ENCODE measurements at places on chromosomes 1 and 21.

GRCh38 chr1:85550784-85551516 lies 29.6 kb upstream of the CCN1 start:
- no peak for DNase-seq

DNA sequence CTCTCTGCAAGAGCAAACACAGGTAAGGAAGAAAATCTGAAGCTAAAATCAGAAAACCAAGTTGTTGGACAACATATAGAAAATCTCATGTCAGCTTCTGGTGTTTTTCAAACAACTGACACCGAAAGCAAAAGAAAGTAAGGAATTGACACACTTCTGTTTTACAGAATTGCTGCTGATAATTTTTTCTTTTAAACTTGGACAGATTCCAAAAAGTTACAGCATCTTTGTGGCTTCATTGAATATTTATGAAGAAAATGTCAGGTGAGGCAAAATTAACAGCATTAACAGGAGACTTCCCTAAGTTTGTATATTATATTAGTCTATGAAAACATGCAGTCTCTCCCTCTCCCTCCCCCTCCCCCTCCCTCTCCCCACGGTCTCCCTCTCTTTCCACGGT lies 14.9 kb upstream of the CTSS start:
- DNase-seq: no peak

DNA sequence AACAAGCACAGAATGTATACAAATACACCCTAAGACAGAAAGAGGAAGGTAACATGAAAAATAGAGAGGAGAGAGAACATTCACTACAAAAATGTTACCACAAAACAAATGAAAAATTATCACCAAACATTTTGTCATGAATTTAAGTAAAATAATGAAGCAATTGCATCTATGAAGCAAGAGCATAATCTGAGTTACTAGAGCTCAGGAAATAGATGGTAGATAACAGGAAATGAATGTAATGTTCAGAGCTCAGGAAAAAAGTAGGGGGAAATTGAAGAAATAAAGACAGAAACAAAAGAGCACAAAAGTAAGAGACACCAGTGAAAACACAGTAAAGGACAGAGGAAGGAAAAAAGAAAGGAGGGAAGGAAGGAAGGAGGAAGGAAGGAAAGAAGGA lies 19.4 kb downstream of the SEC16B start:
- DNase-seq: no peak

GRCh38 chr1:206004826-206005225 lies 1.6 kb upstream of the RAB7B start:
- no peak for DNase-seq

- DNase-seq: no peak
Observed at GRCh38 chr1:78122389-78122788, 76.6 kb downstream of the GIPC2 start.

DNA sequence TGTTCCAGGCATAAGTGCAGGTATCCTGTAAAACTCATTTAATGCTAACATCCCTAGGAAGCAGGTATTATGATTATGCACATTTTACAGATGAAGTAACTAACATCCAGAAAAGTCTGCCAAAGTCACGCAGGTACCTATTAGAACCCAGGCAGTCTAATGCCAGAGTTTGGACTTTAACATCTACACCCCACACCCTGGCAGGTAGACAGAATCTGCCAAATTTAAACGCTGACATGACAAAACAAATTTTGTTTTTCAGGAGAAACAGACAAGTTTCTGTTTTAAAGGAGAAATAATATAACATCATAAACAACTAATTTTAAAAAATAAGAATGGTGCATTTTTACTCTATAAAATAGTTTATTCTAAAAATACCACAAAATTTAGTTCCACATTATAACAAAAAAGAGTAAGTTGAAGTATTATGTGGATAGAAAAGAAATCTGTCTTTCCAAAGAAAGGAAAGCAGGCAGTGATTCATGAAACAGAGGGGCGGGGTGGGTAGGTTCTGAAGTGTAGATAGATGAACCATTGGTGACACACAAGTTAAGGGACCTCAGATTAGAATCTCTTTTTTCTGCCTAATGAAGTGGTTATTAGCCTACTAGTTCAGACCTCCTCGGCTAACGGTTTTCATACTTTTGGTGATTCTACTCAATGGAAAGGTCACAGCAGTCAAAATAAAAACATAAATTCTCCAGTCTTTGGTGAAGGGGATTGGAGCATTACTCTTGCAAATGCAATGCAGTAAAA lies 1.7 kb downstream of the ASPM start:
- no peak for DNase-seq

GRCh38 chr1:238341395-238341794 lies 450.7 kb upstream of the ZP4 start:
- DNase-seq: no peak

GRCh38 chr1:55034476-55035133 lies 4.7 kb upstream of the PCSK9 start:
- no peak for DNase-seq

- peak; percentile 22 for DNase-seq
Observed at GRCh38 chr21:38140207-38140903, 116.4 kb upstream of the KCNJ15 start.

DNA sequence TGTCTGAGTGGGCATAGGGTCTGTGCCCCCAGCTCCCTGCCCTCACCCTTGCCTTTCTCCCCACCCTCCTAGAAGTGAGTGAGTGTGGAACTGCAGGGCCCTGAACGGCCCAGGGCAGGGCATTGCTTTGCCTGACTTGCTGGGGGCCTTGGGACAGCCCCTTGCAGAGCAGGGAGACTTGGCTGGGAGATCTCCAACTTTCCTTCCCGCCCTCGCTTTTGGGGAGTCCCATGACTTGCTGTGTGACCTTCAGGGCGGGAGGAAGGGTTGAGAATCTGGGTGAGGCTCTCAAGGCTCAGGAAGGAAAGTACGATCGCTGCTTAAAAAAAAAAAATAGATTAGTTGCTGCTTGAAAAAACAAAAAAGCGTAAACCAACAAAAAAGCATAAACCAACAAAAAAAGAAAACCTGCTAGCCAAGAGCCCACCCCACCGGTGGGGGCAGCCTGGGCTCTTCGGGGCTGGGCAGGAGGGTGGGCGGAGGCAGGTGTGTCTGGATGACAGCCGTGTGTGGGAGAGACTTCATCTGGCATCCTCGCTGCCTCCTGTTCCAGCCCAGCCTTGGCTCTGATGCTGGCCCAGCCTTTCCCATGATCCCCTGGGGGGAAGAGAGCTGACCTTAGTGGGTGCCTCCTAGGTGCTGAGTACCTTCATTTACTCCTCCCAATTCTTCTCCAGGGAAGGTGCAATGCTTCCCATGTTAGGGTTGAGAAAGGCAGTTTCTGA lies 6.5 kb downstream of the NBL1 start:
- no peak for DNase-seq

- DNase-seq: no peak
Observed at GRCh38 chr1:10865518-10866320, 69.3 kb upstream of the CASZ1 start.

GRCh38 chr1:27428316-27429028 lies 36.0 kb downstream of the GPR3 start:
- DNase-seq: no peak

GRCh38 chr21:41664881-41665765 lies 101.7 kb downstream of the RIPK4 start:
- no peak for DNase-seq

- DNase-seq: no peak
Observed at GRCh38 chr1:92691925-92692324, 93.0 kb downstream of the EVI5 start.

GRCh38 chr1:119771016-119771415 lies 2.3 kb upstream of the HMGCS2 start:
- DNase-seq: peak; percentile 25

DNA sequence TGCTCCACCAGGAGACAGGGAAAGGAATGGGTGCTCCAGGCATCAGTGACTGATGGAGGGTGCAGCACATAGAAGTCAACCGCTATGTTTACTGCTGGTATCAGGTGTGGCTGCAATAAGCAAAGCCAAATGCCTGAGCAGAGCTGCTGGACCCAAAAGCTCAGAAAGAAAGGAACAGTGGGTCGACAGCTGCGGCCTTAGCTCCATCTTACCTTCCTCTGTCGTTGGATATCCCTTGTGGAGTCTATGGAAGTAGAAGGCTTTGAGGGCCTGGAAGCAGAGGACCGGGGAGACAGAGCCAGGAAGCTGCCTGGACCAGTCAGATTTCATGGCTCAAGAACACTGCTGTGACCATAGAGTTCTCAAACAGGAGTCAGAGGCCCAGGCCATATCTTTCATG lies 45.3 kb downstream of the RIMS3 start:
- DNase-seq: no peak

- DNase-seq: peak; percentile 63
Observed at GRCh38 chr1:33455539-33456501, 16.6 kb upstream of the ZSCAN20 start.

- peak; percentile 62 for DNase-seq
Observed at GRCh38 chr1:58764294-58764978, 19.4 kb downstream of the JUN start.

- DNase-seq: no peak
Observed at GRCh38 chr1:230573658-230574057, 68.6 kb upstream of the COG2 start.

GRCh38 chr1:232795497-232796053 lies 9.6 kb upstream of the MAP10 start:
- DNase-seq: no peak

- no peak for DNase-seq
Observed at GRCh38 chr1:63950023-63950422, 176.2 kb downstream of the ROR1 start.

GRCh38 chr1:1954015-1954414 lies 34.9 kb upstream of the TMEM52 start:
- no peak for DNase-seq

GRCh38 chr1:92768915-92769314 lies 16.0 kb downstream of the EVI5 start:
- DNase-seq: no peak

GRCh38 chr1:22434717-22435116 lies 16.9 kb upstream of the ZBTB40 start:
- DNase-seq: no peak

DNA sequence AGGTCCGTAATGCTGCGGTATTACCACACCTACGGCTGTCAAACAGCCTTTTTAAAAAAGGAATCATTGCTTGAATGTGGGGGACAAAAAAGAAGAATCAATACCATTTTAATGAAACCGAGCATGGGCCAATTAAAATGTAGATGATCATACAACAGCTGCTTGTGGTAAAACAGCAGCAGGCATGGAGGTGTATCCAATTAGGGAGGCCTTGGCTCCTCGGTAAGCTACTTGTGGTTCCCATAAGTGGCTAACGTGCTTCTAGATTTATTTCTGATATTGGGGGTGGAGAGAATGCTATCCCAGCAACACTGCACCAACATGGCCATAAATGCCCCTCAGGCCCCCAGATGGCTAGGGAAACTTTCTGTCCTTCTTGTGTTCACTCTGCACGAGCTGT lies 1.8 kb downstream of the PTPN14 start:
- no peak for DNase-seq

DNA sequence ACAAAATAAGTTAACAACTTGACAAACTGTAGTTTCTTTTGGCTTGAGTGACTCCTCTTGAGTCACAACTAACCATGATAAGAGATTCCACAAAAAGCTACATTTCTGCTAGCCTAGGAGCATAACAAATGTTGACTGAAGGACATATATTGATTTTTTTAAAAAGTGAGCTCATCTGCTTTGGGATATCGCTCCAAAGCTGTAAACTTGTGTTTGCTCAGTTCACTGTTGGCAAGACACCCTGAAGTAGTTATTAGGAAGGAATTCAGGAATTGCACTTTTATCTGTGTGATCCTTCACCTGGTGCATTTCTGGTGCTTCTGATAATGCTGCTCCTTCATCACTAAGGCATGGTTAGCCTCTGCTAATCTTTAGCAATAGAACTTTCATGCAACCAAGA lies 23.7 kb downstream of the RWDD3 start:
- DNase-seq: no peak

All from NCI-H345 (cell line).